Anterior cingulate cortex (tissue), 58 donors: ENCODE measurements at places on chromosomes 3 and 15.

DNA sequence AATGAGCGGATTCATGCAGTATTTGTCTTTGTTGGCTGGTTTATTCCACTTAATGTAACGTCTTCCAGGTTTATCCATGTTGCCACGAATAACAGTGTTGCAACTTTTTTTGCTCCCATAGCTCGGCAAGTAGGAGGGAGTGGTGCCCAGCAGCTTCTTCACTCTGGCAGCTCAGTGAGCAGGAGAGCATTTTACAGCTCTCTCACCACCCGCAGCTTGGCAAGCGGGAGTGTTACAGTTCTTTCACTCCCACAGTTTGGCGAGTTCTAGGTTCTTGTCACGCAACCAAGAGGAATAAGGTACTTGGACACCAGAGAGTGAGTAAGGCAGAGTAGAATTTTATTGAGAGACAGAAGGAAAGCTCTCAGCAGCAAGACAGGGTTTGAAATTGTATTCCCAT lies 935.2 kb downstream of the TBL1XR1 start:
- peak; percentile 19 for DNase-seq

DNA sequence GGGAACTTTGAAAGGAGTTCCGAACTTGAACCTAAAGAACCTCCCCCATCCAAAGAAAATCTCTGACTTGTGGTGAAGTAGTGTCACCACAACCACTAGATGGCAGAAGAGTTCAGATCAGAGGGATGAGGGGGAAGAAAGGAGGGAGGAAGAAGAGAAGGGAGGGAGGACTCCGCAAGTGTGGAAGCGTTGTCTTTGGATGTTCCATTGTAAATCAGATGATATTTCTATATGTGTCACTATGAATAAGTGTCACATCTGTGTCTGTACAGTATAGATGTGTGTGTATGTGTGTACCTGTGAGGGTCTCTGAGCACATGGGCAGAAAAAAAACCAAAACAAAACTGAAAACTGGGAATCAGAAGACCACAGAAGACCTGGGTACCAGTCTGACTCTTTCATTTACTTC lies 16.9 kb downstream of the SLC24A1 start:
- no peak for DNase-seq

DNA sequence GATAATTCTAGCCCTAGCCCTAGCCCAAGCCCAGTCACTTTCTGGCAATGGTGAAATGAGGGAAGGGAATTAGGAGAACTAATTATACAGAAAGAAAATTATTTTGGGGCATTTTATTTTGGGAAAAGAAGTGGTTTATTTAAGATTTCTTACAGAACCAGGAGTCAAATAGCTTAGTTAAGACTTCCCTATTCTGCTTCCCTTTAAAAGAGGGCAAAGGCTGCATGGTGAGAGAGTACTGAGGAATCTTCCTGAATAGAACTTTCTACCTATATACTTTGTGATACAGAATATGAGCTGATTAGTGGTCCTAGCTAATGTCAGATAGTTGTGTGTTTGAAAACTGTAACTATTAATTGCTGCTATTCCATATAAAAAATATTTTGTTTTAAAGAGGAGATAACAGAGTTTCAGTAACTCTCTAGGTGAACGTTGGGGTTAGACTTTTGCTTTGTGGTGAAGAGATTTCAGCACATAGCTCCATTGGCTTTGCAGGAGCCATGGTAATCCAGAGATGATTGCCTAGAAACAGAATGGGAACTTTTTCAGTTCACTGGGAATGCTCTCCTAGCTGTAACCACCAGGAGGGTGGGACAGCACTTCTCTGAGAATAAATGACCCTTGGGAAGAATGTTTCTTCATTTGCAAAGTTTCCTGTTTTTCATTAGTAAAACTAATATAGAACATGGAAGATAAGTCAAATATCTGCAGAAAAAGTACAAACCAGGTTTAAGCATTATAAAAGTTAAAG lies 5.3 kb upstream of the GCSAM start:
- DNase-seq: no peak

DNA sequence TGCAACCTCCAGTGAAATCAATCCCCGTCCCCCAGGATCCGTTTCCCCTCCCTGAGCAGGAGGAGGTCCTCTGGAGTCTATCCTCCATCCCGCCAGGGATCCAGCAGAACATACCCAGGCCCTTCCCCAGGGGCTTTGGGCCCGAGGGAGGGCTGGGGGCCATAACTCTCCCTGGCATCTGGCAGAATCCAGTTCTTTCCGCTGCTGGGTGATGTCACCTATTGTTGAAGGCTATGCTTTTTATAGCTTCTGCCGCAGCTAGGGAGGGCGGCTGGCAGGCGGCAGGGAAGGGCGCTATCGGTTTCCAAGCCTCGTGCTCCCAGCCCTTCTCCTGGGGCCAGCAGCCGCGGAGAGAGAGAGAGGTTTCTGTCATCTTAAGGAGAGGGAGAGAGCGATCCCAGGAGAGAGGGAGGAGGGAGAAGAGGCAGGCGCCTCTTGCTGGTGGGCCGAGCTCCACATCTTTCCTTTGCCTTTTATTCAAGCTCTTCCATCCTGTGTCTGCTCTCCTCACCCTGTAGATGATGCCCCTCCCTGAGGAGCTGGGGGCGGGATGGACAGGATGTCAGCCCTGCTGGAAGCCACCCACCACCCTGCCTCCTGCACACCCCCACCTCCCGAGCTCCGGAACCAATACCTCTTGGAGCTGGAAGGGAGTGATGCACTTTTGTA lies 120.1 kb downstream of the ANP32A start:
- peak; percentile 71 for DNase-seq

DNA sequence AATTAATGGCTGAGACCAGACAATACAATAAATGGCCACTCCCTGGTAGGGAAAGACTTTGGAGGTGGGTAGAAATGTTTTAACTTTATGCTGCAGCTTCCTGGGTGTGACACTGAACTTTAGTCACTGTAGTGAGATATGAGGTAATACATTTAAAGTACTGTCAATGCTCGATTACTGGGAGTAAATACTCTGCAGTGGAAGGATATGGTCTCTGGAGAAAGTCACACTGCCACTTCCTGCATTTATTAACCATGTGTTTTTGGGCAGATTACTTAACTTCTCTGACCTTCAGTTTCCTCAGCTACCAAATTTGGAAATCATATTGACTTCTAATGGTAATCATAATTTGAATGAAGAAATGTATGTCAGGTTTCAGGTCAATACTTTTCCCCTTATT lies 317.1 kb upstream of the TGFBR2 start:
- no peak for DNase-seq

GRCh38 chr15:47675735-47676134 lies 41.6 kb upstream of the SEMA6D start:
- no peak for DNase-seq

DNA sequence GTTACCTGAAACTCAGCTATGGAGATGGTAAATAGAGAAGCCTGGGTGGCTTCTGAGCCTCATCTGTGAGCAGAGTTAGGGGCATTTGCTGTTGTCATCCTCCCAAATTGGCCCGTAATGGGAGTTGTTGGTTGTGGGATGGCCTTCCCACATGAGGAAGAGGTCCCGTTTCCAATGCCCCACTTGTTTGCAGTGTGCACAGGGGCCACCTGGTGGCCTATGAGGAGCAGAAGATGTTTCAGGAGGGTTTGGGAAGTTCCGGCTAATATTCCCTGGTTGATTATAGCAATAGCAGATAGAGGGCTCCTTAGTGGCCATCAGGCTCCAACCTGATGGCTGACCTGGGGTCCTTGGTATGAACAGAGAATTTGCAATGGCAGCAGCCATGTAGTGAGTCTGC lies 1546.5 kb downstream of the OTOL1 start:
- DNase-seq: no peak

GRCh38 chr15:85005746-85006145 lies 24.1 kb downstream of the PDE8A start:
- DNase-seq: no peak

DNA sequence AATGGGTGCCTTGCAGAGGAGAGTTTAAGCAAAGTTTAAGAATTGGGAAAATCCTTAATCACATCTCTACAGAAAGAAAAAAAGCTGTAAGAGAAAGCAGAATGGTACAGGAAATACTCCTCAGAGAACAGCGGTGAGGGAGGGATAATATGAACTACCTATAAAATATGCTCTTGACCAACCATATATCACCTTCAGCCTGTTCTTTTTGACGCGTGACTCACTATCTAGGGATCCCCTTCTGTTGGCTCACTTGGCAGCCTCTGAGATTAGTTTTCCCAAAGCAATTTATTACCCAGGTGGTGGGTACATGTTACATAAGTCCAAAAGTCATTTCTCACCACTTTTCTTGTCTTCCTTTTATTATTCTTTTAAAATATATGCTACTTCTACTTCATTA lies 97.7 kb downstream of the CNTN6 start:
- no peak for DNase-seq

GRCh38 chr3:156812521-156813335 lies 13.4 kb upstream of the LEKR1 start:
- no peak for DNase-seq

DNA sequence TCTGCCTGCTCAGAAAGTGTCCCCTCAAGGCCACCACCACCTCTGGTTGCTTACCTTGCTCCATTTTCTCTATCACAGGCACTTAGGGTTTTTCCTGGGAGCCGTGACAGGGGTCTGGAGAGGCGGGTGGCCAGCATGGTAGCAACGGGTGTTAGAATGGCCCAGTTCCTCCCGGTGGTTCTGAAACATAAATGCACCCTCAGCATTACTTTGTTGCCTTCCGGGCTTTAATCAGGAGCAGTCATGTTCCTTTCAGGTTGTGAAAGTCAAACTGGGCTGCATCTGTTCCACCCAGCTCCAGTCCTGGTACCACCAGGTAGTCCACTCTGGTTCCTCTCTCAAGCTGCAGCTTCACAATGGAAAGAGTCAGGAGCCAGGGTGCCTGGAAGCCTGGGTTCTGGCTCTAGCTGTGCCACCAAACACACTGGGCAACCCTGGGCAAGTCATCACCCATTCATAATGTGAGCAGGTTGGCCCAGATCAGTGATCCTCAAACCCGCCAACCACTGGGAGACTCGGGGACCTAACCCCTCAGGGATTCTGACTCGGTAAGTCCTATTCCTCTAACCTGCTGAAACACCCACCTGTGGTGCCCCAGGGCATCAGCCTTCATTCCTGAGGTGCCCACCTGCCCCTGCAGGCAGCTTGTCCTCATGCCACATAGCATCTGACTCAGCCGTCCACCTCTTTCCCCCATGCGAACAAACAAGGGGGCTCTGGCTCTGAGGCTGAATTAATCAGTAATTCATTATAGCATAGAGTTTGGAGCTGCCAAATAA lies 9.3 kb downstream of the BDH1 start:
- no peak for DNase-seq
